ENCODE measurements at places on chromosomes 6 and 20. TPM values are rescaled to one million over a fixed set of nuclear protein-coding genes. Genes with fewer than 3 reads are reported as not detected.

The TNF gene
- not detected for total RNA-seq

The SIGLEC1 gene
- total RNA-seq: not detected

The PNLDC1 gene
- 0.44 TPM for total RNA-seq

The TRIM38 gene
- 0.43 TPM for total RNA-seq

The PPP1R3G gene
- not detected for total RNA-seq

The GPR6 gene
- 0.37 TPM for total RNA-seq

DNA sequence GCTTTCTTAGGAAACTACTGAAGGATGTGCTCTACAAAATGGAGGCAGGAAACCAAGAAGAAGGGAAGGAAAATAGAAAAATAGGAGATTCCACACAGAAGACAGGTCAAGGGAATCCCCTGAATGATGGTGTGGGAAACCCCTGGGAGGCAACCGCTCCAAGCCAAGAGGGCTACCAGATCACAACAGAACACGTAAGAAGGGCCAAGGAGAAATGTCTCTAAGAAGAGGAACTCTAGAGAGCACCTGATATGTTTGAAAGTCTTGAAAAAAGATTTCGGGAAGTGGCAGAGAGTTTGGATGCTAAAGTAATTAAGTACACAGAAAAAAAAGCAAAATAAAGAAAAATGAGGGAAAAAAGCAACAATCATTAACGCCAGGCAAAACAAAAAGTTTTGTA is 7.1 kb downstream of the KIF13A start:
- no peak for DNase-seq

GRCh38 chr6:112193535-112194051 is 60.8 kb downstream of the LAMA4 start:
- no peak for DNase-seq

DNA sequence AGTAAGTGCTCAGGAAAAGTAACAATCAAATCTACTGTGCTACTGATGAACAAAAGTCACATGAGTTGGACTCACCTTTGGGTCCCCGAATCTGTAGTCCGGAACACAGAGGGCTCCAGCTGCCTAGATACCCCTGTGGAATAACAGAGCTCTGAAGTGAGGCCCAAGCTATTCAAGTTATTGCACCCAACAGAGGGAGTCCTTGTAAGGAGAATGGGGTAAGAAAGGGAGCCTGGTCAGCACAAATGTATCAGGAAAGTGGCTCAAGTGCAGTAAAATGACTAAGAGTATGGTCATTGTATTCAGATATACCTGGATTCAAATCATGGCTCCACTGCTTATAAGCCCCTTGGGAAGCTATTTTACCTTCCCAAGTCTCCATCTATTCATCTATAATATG is 20.9 kb downstream of the EDN1 start:
- DNase-seq: peak; percentile 27

DNA sequence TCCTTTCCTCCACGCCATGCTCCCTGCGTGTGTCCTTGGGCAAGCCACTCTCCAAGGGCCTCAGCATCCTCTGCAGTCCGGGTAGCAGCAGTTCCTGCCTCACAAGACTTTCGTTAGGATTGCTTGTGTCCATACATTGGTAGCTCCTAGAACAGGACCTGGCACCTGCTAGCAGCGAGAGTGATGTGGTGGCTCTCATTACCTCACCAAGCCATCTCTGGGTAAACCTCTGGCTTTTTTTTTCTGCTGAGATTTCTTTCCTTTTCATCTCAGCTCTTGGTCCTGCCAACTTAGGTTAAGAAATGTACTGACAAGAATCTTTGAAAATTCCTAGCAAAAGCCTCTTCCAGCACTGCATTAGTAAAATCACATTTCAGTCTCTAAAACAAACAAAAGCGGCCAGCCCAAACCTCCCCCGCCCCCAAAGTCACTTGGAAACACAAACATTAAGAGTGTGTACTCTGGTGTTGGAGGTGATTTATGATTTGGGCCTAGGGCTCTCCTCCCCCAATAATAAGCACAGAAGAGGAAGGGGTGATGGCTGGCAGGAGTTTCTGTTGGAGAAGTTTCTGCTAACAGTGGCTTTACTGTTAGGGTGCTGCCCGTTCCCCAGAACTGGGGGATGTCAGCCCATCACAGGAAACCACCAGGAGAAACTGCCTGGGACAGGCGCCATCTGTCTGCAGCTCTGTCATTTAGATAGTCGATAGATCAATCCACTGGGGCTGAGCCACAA is 199.2 kb downstream of the CD83 start:
- no peak for DNase-seq

- DNase-seq: no peak
These were observed 310.7 kb downstream of the ESR1 start for GRCh38 chr6:152118224-152118623.

DNA sequence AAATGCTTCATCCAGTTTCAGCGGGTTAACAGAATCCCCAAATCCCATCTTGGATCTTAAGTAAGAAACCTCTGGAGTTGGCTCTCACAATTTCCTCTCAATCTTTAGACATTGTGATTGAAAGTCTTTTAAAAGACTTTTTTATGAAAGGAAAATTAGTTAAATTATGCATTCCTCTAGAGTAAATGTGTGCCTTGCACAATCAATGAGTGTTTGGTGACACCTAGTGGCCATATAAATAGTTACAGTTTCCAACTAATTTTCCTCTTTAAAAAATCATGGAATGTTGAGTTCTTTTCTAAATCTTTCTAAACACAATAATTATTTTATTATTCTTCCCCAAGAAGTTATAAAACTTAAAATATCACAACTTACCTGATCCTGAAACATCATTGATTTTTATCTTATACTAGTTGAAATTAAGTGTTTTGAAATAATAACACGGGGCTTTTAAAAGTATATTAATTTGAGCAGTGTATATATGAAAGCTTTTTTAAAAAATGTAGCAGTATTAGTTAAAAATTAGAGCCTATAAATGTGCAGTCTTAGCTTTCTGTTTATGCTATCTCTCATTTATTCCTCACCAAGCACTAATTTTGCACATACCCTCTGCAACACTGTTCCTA is 66.4 kb downstream of the PKHD1 start:
- DNase-seq: no peak

DNA sequence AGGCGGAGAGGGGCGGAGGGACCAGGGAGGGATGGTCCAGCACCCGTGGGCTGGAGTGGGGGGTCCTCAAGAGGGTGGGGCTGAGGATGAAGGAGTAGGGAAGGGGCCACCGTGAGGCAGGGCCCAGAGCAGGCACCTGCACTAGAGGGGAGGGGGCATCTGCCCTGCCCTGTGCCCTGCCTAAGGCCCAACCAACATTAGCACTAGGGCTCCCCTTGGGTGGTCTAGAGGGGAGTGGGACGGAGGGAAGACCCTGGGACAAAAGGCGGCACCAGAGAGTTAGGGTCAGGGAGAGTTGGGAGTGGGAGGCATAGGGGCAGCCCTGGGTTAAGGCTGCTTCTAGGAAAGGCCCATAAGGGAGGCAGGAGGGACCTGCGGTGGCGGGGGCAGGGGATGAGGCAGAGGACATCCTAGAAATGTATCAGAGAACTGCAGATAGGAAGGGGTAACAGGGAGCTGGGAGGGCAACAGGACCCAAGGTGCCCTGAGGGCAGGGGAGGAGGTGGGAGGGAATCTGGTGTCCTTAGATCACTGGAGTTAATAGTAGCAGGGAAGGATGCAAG is 24.5 kb downstream of the HLA-F start:
- DNase-seq: no peak

DNA sequence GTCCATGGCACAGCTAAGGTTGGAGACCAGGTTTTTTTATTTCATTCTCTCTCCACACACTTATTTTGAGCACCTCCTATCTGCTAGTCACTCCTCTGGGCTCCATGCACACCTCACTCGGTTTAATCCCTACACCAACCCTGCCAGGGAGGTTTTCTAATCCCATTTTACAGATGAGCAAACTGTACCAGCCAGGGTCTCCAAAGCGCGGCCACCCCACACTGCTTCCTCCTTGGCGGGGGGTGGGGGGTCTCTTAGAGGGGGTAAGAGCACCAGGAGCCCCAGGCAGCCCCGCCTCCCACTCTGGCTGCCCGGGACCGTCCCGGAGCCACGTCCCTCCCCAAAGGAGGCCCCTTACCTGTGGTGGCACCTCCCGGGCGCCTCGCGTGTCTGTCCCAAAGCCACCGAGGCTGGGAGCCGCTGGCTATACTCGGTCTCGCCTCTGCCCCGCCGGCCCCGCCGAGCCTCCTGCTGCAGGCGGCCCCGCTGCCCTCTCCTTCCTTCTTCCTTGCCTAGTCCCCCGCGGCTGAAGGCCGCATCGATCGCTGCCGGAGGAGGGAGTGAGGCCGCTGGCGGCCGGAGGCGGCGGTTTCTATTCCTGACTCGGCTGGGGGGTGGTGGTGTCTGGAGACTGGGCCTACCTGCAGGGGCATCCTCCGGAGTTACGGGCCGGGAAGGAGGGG is at the start of gene KCNS1:
TSS of gene KCNS1 (minus strand) at position 565 of the 683 bp plus-strand sequence. CDS start 1,891 bp downstream, outside the sequence.
- peak; percentile 34 for DNase-seq

DNA sequence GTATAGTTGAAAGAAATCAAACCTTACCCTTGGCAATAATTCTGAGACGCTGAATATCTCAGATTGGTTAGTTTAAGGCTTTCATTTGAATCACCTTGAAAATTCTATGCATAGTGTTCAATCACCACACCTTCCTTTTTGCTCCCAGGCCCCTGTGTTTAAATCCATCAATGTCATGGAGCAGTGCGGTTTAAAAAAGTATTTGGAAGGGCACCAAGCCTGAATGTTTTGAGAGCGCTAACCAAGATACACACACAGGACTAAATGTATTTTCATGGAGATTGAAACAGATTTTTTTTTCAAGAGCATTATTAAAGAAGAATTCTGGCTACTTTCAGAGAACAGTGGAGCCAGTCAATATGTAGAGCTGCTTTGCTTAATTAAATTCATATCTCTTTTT is 195.7 kb downstream of the CENPW start:
- no peak for DNase-seq

- DNase-seq: no peak
These were observed 72.2 kb downstream of the SASH1 start for GRCh38 chr6:148414836-148415235.

DNA sequence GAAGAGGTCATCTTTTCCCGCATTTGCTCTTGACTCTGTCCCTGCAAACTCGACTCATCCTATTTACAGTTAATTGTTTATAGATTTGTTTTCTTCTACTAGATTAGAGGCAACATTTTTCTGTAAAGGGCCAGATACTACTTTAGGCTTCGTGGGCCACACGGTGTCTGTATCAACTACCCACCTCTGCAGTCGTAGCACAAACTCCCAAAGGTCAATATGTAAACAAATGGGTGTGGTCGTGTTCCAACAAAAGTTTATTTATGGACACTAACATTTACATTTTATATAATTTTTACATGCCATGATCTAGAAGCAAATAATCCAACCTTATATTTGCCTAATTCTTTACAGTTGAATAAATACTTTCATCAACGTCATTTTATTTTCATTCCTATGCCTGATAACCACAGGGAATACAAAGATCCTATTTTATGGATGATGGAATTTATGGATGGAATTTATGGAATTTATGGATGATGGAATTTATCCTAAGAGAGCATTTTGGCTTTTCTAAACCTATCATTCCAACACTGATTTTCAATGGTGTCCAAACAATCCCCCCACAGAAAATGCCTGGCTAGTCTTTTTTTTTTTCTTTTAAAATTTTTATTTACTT is 232.8 kb downstream of the MYLK4 start:
- no peak for DNase-seq

GRCh38 chr20:51955756-51956155 is 153.4 kb upstream of the SALL4 start:
- DNase-seq: no peak

GRCh38 chr6:26022132-26022472 is 59.5 kb downstream of the TRIM38 start:
- DNase-seq: no peak

- DNase-seq: no peak
These were observed 114.2 kb upstream of the JARID2 start for GRCh38 chr6:15131651-15132061.

DNA sequence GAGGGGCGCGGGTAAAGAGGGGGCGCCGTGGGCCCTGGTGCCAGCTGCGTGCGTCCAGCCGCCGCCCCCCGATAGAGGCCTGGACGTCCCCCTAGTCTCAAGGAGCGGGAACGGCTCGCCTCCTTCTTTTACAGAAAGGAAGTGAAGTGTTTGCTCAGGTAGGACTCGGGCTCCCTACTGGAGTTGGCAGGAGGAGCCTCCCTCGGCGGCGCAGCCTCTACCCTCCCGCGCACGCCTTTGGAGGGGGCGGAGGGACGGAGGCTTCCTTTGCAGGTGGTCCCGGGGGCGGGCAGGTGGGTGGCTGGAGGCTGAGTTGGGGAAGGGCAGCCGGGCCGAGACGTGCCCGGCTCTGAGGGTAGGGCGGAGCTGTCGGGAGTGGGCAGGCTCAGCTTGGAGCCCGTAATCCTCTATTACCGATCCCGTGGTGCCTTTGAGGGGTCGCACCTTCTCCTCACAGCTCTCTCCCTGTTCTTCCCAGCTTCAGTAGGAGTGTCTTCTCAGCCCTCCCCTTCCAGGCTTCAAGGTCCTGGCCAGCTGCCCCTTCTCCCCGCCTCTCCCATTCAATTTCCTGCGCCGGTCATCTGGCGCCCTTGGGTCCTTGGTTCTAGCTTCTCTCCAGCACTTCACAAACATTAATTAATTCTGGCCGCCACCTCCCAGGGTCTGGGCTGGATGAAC is 728 bp downstream of the ITPR3 start:
- no peak for DNase-seq

DNA sequence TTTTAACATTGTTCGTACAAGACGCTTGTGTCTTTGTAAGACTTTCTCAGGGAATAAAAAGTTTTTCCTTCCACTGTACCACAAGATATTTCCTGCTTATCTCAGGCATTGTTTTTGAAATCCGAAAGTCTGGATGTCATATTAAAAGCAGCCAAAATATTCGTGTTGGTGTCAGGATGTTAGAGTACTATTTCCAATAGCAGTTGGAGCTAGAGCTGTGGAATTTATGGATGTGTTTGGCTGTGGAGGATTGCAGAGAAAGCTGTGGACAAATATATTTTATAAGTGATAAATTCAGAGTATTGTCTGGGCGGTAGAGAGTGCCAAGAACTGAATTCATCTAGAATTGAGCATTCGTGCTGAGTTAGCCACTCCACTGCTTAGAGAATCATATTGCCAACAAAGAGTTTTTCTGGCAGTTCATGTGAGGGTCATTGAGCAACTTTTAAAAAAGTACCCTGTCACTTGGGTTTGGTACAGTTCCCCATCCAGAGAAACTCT is 57.7 kb downstream of the ZDHHC14 start:
- no peak for DNase-seq

DNA sequence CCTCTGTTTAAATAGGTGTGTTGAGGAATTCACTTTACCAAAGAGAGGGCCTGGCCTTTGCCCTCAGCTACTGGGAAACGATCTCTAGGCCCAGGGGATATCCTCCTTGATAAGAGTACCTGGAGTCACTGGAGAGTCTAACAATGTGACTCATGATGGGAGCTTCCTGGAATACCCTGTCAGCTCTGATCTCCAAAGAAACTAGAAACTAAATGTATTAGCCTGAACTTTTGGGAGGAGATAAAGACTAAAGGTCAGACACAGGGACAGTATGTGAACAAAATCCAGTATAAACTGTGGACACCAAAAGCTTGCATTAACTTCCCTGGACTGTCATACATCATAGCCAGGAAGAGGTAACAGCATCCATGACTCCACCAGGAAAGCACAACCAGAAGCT is 148.5 kb downstream of the RNGTT start:
- DNase-seq: no peak
